ENCODE measurements at places on chromosomes 2 and 18.
A peak's percentile ranks its signal among the peaks of the same experiment; 100 is the strongest.

- H3K36me3 ChIP-seq: peaks cover 38% of the 10 kb centered on the region
- H3K4me3 ChIP-seq: no peak overlapping the region
- no peaks in the 10 kb centered on the region for H3K4me1 ChIP-seq
These were observed 38.5 kb downstream of the CARF start for GRCh38 chr2:202950592-202950991.

DNA sequence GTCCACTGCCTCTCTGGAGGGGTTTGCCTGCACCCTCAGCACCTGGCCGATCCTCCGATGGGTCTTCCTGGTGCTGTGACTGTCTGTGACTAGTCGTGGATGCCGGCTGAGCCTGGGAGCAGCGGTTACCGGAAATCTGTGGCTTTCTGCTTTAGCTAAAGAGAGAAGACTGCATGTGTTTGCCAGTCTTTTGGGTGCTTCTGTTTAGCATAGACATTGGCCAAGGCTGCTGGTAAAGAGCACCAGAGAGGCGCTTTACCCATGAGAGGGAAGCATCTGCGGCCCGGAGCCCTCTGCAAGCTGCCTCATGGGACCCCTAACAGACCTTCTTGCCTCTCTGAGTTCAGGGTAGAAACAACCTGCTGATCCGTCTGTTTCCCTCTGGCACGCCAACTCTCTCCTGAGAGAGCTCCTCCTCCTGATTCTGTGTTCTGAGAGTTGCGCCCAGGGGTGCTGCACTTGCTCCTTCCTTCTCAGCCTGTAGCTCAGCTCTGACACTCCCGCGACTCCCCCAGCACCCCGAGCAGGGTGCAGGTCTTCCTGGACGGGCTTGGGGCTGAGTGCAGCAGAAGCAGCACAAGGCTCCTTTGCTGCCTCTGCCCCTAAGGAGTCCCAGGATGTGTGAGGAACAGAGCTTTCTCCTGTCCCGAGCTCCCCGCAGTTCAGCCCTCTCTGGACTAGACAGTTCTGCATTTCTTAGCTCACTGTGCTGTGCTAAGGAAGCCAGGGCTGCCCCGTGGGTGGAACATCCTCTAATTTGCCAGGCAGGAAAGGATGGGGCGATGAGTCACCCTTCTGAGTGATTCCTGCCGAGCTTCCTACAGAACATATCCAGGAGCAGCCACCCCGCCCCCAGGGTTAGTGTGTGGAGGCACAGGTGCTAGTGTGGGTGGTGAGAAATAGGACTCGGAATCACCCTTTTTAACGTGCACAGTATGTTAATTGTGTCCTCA is 203.2 kb downstream of the SH3RF3 start:
- H3K27ac ChIP-seq: peak overlapping the region; percentile 27
- no peaks in the 10 kb centered on the region for H3K36me3 ChIP-seq
- H3K4me1 ChIP-seq: peaks cover 42% of the 10 kb centered on the region
- DNase-seq: no peak

GRCh38 chr2:66041902-66042657 is 392.8 kb upstream of the MEIS1 start:
- peaks cover 1% of the 10 kb centered on the region for H3K27me3 ChIP-seq
- DNase-seq: no peak
- H3K27ac ChIP-seq: no peak overlapping the region
- no peaks in the 10 kb centered on the region for H3K36me3 ChIP-seq

GRCh38 chr2:33209976-33210375 is 263.2 kb downstream of the LTBP1 start:
- DNase-seq: no peak
- H3K4me1 ChIP-seq: peaks cover 8% of the 10 kb centered on the region
- no peak overlapping the region for H3K4me3 ChIP-seq
- no peak overlapping the region for H3K27ac ChIP-seq
- no peaks in the 10 kb centered on the region for H3K36me3 ChIP-seq

- no peaks in the 10 kb centered on the region for H3K36me3 ChIP-seq
- peak; percentile 29 for DNase-seq
- no peak overlapping the region for H3K27ac ChIP-seq
- peak overlapping the region; percentile 85 for H3K4me3 ChIP-seq
These were observed 816 bp downstream of the GALNT14 start for GRCh38 chr2:31137211-31138036.

DNA sequence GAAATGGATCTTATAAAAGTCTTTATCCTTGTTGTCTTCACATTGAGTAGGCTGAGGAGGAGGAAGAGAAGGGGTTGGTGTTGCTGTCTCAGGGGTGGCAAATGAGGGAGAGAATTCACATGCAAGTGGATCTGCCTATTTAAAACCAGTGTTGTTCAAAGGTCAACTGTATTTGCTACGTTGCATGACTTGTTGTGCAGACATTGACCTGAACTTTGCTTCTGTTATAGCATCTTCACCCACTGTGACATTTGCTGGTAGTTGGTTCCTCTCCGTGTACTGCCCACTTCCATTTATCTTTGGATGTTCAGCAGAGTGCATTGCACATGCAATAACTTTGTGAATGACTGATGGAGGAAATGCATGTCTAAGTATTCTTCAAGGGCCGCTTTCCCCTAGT is 228.6 kb upstream of the DPP10 start:
- no peaks in the 10 kb centered on the region for H3K4me1 ChIP-seq
- no peak overlapping the region for H3K4me3 ChIP-seq
- DNase-seq: no peak
- peaks cover 2% of the 10 kb centered on the region for H3K27me3 ChIP-seq
- no peak overlapping the region for H3K27ac ChIP-seq

GRCh38 chr2:236040600-236041328 is 127.4 kb downstream of the GBX2 start:
- no peak overlapping the region for H3K27ac ChIP-seq
- no peaks in the 10 kb centered on the region for H3K27me3 ChIP-seq
- no peak for DNase-seq
- H3K4me3 ChIP-seq: no peak overlapping the region
- H3K4me1 ChIP-seq: no peaks in the 10 kb centered on the region

GRCh38 chr18:63131106-63131958 is 188.2 kb downstream of the BCL2 start:
- peaks cover 28% of the 10 kb centered on the region for H3K36me3 ChIP-seq
- no peaks in the 10 kb centered on the region for H3K27me3 ChIP-seq
- peak overlapping the region; percentile 70 for H3K27ac ChIP-seq
- no peak for DNase-seq
- peaks cover 35% of the 10 kb centered on the region for H3K4me1 ChIP-seq
- no peak overlapping the region for H3K4me3 ChIP-seq

DNA sequence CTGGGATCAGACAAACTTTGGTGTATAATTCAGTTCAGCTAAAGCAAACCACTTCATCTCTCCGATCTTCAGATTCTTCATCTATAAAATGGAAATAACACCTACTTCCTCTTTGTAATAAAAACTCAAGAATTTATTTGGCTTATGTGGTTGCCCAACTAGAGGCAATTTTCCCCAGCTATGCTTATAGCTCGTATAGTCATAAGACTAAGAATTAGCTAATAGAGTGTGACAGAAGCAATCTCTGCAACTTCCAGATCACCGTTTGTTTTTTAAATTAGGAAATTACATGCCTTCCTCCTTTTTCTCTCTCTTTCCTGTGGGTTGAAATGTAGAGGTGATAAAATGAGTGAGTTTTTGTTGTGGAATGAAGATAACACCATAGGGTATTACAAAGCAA is 35.3 kb upstream of the KCNF1 start:
- no peaks in the 10 kb centered on the region for H3K4me1 ChIP-seq
- no peaks in the 10 kb centered on the region for H3K36me3 ChIP-seq
- H3K4me3 ChIP-seq: no peak overlapping the region
- DNase-seq: no peak

GRCh38 chr18:55031979-55032378 is 72.7 kb upstream of the CCDC68 start:
- H3K4me1 ChIP-seq: no peaks in the 10 kb centered on the region
- DNase-seq: no peak
- no peak overlapping the region for H3K27ac ChIP-seq
- H3K36me3 ChIP-seq: no peaks in the 10 kb centered on the region
- peaks cover 3% of the 10 kb centered on the region for H3K27me3 ChIP-seq

GRCh38 chr2:20563251-20563650 is 87.6 kb downstream of the HS1BP3 start:
- no peak for DNase-seq
- no peak overlapping the region for H3K4me3 ChIP-seq
- no peaks in the 10 kb centered on the region for H3K4me1 ChIP-seq
- no peak overlapping the region for H3K27ac ChIP-seq

DNA sequence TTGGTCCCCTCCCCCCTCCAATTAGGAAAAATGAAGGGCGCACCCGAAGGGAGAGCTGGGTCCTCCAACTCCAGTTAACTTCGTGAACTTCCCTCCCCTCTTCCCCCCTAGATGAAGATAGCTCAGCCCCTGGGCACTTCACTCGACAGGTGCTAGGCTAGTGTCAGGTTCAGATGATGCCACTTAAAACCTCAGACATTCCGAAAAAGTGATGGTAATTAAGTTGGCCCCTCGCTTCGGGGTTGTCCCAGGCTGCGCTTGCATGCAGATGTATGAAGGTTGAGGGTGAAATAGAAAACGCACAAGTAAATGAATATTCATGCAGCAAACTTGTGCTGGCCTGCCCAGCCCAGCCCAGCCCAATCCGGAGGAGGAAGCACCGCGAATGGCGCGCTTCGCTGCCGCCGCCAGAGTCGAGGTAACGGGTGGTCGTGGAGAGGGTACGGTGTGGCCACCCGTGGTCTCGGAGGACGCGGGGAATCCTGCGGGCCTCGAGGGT is 3.0 kb upstream of the GBX2 start:
- no peak overlapping the region for H3K4me3 ChIP-seq
- H3K27me3 ChIP-seq: peaks cover 64% of the 10 kb centered on the region
- peaks cover 7% of the 10 kb centered on the region for H3K4me1 ChIP-seq
- no peak for DNase-seq
- H3K27ac ChIP-seq: no peak overlapping the region
- no peaks in the 10 kb centered on the region for H3K36me3 ChIP-seq

DNA sequence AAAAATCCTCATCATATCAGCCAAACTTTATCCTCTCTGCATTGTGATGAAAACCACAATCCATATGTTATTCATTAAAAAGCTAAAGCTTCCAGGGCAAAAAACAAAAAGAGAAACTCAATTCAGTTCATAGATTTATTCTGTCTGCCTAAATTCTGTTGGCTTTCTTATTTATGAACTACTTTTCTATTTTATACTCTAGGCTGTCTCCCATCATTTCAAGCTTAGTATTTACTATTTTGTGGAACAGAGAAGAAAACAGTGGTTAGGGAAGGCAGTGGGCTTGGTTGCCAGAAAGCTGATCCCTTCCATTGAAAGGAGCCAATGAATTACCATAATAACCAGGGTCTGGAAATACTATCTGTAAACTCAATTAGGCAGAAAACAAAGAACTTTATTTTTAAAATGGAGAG is 71.8 kb downstream of the RAPH1 start:
- H3K36me3 ChIP-seq: no peaks in the 10 kb centered on the region
- H3K27ac ChIP-seq: no peak overlapping the region
- H3K4me1 ChIP-seq: no peaks in the 10 kb centered on the region
- no peak overlapping the region for H3K4me3 ChIP-seq
- peaks cover 9% of the 10 kb centered on the region for H3K27me3 ChIP-seq
- no peak for DNase-seq

GRCh38 chr2:240615396-240615795 is 9.9 kb upstream of the GPR35 start:
- no peak overlapping the region for H3K27ac ChIP-seq
- DNase-seq: no peak
- no peaks in the 10 kb centered on the region for H3K27me3 ChIP-seq

DNA sequence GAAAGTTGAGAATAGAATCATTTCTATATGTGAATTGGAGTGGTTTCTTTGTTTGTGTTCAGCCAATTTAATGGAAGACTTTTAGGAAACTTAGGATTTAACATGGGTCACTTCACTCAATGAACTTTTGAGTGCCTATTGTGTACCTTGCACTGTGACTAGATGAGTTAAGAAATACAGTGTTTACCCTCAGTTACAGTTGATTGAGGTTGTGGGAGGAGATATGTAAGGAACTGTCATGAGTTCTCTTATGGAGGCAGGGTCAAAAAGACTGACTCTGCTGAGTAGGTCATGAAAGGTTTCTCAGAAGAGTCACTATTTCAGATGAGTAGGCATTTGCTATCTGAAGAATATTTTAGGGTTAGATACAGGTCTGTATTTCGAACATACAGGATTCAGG is 98.6 kb downstream of the RAB3GAP1 start:
- no peaks in the 10 kb centered on the region for H3K27me3 ChIP-seq
- H3K27ac ChIP-seq: no peak overlapping the region
- no peaks in the 10 kb centered on the region for H3K4me1 ChIP-seq
- H3K4me3 ChIP-seq: no peak overlapping the region

DNA sequence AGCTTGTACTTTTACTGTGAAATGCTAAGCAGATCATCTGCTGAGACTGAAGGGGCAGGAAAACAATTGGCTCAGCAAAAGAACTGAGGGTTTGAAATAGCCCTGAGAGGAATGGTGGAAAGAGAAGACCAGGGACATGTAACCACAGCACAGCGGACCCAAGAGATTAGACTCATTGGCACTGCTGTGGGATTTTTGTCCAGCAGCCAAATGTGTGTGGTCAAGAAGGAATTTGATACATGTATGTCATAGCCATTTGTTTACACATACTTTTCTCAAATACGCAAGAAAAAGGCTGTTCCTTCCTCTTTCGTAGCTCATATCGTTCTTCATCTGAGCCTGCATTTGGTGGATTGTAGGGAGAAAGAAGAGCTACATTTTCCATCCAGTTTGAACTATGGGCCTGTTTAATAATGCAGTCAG is 73.8 kb downstream of the TRABD2A start:
- peaks cover 2% of the 10 kb centered on the region for H3K36me3 ChIP-seq
- H3K4me1 ChIP-seq: no peaks in the 10 kb centered on the region
- no peak overlapping the region for H3K4me3 ChIP-seq
- H3K27ac ChIP-seq: no peak overlapping the region
- DNase-seq: no peak
- H3K27me3 ChIP-seq: no peaks in the 10 kb centered on the region

DNA sequence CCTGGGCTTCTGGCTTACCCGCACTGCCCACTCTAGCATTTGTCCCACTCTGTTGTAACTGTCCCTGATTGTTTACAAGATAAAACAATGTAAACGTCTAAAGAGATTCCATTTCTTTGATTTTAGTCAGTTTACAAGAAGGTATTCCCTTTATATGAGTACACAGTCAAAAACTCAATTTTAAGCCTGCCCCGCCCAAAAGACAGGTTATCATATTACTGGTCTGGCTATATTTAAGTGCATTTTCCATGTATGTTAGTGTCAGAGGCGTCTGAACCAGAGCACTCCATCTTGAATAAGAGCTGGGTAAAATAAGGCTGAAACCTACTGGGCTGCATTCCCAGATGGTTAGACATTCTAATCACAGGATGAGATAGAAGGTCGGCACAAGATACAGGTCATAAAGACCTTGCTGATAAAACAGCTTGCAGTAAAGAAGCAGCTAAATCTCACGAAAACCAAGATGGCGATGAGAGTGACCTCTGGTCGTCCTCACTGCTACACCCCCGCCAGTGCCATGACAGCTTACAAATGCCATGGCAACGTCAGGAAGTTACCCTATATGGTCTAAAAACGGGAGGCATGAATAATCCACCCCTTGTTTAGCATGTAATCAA is 15.0 kb downstream of the GPR45 start:
- H3K27ac ChIP-seq: no peak overlapping the region
- no peaks in the 10 kb centered on the region for H3K36me3 ChIP-seq
- no peaks in the 10 kb centered on the region for H3K27me3 ChIP-seq
- no peak overlapping the region for H3K4me3 ChIP-seq
- DNase-seq: no peak
- no peaks in the 10 kb centered on the region for H3K4me1 ChIP-seq

Measured in activated B cell treated with CpG ODN at 0.5 μM for 24 hours (primary cell).